ENCODE measurements at places on chromosomes 4 and X.

DNA sequence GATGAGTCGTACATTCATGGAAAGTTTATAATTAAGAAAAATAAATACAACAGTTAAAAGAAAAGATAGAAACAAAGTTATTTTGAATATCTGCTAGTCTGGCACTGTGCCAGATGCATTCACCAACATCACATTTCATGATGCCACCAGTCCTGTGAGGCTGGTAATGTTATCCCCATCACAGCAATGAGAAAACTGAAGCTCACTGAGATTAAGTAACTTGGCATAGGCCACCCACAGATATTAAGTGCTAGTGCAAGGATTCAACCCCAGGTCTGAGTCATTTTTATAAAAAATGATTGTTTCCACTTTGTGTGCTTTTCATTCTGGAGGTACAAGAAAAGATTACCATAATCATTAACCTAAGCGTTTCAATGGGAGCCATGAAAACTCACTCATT is 65.0 kb upstream of the IL15 start:
- no peak for DNase-seq

DNA sequence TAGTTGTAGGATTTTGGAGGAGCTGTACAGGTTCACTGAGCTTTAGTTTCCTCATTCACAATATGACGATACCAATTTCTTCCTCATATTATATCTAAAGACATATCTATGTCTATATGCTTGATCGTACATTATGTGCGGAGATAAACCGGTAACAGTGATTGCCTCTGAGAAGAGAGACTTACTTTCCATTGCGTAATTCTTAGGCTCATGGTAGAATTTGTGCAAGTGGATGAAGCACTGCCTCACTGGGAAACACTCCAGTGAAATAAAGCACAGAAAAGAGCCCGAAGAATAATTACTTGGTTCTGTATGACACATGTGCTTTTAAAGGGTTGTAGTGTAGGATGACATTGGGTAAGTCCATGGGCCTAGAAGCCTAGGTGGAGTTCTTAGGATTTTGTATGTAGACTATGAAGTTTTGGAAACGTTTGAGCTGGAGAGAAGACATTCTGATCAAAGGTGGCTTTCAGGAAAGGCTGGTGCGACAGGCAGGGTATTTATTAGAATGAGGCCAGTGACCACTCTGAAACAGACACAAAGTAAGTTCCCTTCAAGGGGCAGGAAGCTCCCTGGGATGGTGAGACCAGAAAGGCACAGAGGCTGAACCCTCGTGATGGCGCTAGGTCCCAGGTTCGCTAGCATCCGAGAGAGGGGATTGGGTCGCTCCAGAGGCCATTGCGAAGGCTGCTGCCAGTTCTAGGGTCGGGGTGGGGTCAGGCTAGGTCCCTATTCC is 649 bp upstream of the VBP1 start:
- no peak for DNase-seq

- DNase-seq: no peak
These were observed 11.5 kb downstream of the MAD2L1 start for GRCh38 chr4:120055162-120055561.

- no peak for DNase-seq
These were observed 310.2 kb downstream of the ASMT start for GRCh38 chrX:1925053-1925481.

- DNase-seq: no peak
These were observed 99.2 kb upstream of the ARSJ start for GRCh38 chr4:114078636-114079035.

GRCh38 chr4:3766785-3767569 is 792 bp downstream of the ADRA2C start:
- DNase-seq: no peak

GRCh38 chr4:15636818-15637217 is 18.3 kb downstream of the FBXL5 start:
- DNase-seq: no peak

DNA sequence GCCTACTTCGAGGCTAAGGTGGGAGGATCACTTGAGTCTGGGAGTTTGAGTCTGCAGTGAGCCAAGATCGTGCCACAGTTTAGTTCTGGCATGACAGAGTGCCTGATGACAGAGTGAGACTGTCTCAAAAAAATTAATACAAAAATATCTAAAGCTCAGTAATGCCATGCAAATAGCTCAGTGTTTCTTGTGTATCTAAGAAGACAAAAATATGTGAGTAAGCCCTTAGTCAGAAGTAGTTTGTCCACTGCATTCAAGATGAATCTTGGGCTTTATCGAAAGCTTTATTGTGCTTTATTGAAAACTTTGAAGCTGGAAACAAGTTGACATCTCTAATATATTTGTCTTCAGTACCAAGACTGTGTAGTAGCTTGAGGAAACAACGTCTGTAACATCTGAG is 115.9 kb downstream of the GPAT3 start:
- no peak for DNase-seq

- no peak for DNase-seq
These were observed 6.6 kb upstream of the GASK1B start for GRCh38 chr4:158179465-158179864.

GRCh38 chr4:141375855-141376254 is 155.2 kb downstream of the ZNF330 start:
- DNase-seq: no peak

- no peak for DNase-seq
These were observed 253.4 kb upstream of the CASK start for GRCh38 chrX:42176789-42177188.

DNA sequence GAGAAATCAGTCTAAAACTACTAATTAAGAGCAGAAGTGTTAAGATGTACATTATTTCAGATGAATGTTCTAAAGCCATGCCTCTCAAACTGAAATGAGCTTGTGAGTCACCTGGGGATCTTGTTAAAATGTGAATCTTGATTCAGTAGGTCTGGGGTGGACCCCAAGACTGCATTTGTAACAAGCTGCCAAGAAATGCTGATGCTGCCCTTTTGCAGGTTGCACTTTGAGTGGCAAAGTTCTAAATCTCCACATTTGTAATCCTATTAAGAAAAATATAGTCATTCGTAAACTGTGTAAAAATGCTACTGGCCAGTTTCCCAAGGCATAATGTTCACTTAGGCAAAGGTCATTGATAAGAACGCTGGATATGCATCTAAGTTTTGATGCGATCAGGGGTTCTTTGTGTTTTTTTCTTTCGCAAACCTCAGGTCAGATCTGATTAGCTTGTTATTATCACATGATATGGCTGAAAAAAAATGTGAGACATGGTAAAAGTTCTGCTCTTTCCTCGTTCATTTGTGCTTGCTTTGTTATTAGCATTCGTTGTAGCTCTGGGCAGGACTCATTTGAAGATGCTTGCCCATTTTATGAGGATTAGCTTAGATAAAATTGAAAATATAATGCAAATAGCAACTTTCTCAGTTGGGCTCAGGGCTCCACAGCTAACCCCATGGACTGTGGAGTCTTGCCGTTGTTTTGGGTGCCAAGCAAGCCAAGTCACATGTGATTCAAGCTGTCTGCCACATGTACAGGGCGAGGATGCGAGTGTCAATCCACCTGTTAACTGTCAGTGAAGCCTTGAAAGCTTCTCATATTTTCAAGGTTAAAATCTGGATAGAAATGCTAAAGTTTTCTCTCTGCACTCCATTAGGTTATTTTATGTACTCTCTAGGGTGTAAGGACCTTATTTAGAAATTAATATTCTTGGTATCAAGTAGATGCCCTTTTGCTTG is 12.1 kb downstream of the TBC1D1 start:
- DNase-seq: no peak

GRCh38 chrX:37745835-37746217 is 34.0 kb upstream of the CYBB start:
- DNase-seq: no peak

GRCh38 chr4:1001561-1002130 is 8.4 kb upstream of the SLC26A1 start:
- no peak for DNase-seq

- no peak for DNase-seq
These were observed 647.3 kb upstream of the DIPK2B start for GRCh38 chrX:45847961-45848360.

DNA sequence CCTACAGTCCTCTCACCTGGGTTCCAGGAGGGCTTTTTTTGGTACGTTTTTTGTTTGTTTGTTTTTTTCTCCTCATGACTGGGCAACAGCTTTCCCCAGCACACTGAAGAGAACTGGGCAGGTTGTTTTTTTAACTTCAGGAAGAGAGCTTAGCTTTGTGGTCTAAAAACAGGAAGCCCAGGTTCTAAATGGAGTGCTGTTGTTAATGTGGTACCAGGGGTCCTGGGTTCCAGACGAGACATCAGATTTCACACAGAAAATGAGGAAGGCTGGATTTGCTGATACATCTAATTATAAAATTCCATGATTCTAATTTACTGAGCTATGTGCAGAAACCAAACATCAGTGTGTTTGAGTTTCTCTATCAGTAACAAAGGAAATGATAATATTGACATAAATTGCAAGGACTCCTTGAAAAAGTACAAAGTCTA is 4.2 kb downstream of the MYOZ2 start:
- DNase-seq: no peak

- DNase-seq: no peak
These were observed 5.1 kb upstream of the CXCL10 start for GRCh38 chr4:76028350-76028765.

GRCh38 chr4:188495169-188495568 is 355.9 kb downstream of the TRIML1 start:
- no peak for DNase-seq

GRCh38 chrX:7262551-7262950 is 114.6 kb upstream of the PUDP start:
- no peak for DNase-seq

- no peak for DNase-seq
These were observed 10.0 kb upstream of the RGN start for GRCh38 chrX:47068214-47068613.

GRCh38 chr4:98611677-98612317 is 46.6 kb downstream of the TSPAN5 start:
- no peak for DNase-seq

GRCh38 chr4:26792639-26793038 is 68.0 kb upstream of the STIM2 start:
- no peak for DNase-seq

DNA sequence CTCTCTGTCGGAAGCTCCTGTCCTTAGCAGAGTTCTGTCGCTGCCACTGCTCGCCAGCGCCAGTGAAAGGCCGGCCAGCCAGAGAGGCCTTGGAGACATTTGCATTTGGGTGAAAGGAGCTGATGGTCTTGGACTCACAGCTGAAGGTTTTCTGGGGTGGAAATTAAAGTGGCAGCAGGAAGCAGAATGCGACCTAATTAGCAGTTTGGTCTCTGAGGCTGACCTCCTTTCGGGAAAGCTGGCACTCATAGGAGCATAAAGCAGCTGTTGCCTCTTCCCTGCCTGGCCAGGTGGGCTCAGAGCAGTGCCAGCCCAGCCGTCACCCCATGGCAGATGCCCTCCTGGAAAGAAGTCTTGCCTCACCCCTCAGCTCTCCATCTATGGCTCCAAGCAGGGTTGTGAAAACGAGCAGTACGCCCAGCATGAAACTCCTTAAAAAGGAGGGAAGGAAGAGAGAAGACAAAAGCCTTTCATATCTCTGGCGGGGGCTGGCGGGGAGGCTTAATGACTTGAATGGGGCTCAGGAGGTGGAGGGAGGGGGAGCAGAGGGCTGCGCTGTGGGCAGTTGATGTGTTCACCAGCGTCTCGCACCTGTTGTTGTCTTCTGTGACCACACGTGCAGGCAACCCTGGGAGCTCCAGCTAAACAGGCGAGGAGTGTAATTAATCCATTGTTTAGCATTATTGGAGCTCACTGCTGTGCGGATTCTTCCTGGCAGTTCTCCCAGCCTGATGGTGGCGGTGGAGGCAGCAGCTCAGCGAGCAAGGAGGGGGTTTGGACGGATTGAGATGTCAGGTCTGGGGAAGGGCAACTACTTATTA is 264.0 kb downstream of the MID1IP1 start:
- DNase-seq: no peak

GRCh38 chr4:121093261-121093660 is 20.9 kb upstream of the NDNF start:
- no peak for DNase-seq
